Activated CD4-positive, alpha-beta T cell treated with anti-CD3 and anti-CD28 coated beads for 48 hours (primary cell): ENCODE measurements at places on chromosomes 6 and 20.

GRCh38 chr6:153043719-153044118 lies 41.2 kb upstream of the MTRF1L start:
- no peak for DNase-seq

DNA sequence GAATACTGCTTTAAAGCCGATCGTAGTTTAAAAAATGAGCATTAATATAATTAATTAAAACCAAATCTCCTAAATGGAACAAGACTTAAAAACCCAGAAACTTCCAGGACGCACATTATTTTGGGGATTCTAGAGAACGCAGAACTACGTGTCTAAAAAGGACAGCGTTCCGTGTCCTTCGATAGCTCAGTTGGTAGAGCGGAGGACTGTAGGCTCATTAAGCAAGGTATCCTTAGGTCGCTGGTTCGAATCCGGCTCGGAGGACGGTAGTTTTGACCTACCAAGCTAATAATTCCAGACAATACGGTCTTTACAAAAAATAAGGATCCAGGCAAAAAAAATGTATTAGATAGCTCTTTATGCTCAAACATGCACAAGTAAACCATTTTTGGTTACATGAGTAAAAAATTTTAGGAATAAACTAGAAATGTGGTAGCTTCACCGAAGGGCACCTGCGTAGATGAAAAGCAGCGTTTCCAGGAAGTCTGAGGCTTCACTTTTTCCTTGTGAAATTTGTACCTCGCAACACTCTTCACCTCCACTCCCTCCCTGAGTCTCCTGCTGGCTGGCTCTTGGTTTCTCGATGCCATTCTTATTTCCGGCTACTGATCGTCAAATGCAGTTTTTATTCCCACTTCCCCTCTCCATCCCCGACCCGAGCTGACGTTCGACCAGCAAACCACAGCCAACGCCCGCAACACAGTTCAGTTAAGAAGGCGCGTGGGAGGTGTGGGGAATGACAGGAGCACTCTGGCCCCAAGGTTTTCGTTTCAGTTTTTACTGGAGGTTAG lies 19.6 kb upstream of the ABT1 start:
- peak; percentile 89 for DNase-seq

DNA sequence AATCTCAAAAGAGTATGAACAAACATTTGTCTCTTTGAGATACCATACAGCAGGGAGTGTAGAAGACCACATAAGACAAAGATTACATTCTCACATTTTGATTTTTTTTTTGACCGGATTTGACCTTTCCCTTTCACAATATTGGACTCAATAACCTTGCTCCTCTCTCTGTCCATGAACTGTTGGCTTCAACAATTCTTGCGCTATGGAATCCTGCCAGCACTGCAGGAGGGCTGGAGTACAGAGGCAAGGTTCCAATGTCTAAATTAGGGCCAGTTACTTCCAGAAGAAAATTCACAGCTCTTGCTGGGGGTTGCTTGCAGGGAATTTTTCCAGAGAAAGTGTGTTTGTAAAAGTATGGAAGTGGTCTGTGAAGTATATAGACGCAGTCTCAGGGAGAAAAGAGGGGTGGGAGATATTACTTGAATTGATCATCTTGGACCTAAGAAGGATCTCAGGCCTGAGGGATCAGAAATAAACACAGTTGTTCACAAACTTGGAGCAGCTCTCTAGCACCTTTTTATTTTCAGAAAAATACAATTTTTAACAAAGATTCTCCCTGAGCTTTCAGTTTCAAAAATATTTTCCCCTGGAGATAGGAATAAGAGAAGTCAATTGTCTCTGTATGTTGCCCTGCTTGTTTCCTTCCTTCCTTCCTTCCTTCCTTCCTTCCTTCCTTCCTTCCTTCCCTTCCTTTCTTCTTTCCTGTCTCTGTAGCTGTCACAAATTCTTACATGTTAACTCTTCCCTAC lies 765.9 kb downstream of the BCKDHB start:
- no peak for DNase-seq

DNA sequence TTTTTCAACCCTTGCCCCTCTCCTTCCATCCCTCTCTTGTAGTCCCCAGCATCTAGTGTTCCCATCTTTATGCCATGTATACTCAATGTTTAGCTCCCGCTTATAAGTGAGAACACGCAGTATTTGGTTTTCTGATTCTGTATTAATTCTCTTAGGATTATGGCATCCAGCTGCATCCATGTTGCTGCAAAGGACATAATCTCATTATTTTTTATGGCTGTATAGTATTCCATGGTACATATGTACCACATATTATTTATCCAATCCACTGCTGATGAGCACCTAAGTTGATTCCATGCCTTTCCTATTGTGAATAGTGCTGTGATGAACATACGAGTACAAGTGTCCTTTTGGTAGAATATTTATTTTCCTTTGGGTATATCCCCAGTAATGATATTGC lies 66.8 kb downstream of the UNC5CL start:
- DNase-seq, result no peak

DNA sequence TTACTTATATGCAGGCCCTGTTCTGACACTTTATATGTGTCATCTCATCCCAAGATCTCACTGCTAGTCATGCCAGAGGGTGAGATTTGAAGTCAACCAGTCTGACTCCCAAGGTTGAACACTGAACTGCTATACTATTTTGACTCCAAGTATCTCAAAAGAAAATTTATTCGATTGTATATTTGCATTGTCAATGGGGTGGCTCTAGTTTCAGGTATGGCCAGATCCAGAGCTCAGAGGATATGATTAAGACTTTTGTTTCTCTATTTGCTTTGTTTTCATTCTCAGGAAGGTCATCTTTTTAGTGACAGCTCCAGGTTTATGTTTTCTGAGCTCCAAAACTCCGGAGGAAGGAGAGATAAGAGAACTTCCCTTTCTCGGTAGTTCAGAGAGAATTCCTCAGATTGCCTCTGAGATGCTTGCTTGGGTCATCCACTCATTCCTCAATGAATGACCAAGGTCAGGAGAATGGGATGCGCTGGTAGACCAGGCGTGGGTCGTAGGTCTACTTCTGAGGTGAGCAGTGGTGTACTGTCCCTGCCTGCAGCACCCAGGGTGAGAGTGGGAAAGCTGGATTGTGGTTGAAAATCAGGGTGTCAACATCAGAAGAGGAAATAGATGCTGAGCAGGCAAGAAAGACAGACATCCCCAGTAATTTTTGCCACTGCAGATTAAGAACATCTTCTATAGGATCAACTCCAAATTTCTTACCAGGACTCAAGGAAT lies 99.3 kb downstream of the PFDN4 start:
- DNase-seq, result no peak

DNA sequence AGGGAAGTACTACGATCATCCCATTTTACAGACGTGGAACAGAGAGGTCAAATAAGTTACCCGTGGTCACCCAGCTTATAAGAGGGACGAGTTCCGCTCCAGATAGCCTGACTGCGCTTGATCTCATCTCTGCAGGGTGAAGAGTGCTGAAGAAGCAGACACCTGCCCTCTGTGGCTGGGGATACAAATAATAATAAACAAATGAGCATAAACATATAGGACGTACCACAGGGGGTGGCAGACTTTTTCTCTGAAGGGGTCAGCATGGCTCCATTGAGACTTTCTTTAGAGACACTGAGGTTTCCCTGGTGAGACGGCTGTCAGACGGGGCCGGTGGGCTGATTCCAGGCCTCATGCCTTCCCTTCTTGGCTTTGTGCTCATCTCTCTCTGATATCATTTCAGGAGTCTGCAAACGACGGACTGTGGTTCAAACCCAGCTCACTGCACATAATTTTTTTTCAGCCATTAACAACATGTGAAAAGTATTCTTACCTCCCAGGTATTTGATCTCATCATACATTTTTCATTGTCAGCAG lies 47.1 kb downstream of the IRF4 start:
- no peak for DNase-seq

DNA sequence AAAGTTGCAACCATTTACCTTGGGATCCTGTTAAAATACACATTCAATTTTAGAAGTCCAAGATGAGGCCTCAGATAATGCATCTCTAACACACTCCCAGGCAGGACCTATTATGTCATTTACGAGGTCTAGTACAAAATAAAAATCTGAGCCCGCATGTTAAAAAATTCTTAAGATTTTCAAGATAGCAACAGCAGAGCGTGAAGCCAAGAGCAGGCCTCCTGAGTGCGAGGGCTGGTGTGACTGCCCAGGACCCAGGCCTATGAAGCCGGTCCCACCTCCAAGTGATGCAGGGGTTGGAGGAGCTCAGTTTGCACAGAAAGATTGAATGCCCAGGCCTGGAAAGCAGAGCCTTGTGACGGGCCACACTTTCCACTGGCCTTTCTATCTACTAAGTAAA lies 211.1 kb upstream of the KCNQ5 start:
- DNase-seq, result no peak

- no peak for DNase-seq
Measured at GRCh38 chr20:35726842-35727711, 15.0 kb downstream of the RBM39 start.

DNA sequence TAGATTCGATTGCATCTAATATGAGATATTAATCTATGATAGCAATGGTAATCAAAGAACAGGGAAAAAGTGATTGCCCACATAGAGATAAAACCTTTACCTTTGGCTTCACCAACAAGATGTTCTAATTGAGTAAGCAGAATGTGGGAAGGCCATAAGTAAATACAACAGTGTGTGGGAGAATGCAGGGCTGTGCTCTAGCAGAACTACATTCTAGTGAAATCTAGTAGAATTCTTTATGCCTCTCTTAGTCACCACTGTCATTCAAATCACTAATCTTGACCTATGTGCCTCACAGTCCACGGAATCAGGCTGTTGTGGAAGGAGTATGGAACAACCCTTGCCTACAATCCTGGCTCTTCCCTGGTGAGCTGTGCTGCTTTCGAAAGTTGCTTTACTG lies 30.4 kb upstream of the MCM9 start:
- DNase-seq, result no peak
